ENCODE measurements at places on chromosomes 3 and 15.

- DNase-seq = no peak
These were observed 217.3 kb downstream of the ZIC4 start for GRCh38 chr3:147189016-147189415.

- no peak for DNase-seq
These were observed 7.7 kb downstream of the GALNT15 start for GRCh38 chr3:16182183-16182582.

DNA sequence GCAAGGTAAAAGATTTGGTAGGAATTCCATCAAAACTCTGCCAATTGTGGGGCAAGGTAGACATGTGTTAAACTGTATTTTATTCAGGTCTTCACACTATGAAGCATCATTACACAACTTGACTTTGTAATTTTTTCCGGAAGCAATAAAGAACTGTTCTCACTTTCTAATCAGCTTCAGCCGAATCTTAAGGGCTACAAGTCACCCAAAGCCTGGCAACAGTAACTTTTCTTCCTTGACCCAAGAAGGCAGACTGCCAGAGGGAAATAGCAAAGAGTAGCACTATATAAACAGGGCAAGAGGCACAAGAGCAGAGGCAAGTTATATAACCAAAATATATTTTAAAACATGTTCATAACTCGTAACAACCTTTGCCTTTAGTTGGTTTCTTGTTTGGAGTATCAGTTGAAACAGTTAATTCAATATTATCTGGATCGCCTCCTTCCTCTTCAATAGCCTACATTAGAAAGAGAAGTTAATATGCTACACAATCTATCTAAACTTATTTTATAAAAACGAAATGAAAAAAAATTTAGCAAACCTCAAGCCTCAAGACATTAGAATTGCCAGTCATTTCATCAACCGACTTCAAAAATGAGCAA, 1.4 kb downstream of the SLTM start:
- no peak for DNase-seq

GRCh38 chr15:72222393-72222792, 8.6 kb downstream of the PKM start:
- DNase-seq = no peak

- DNase-seq = no peak
These were observed 13.4 kb downstream of the EID1 start for GRCh38 chr15:48891232-48891765.

DNA sequence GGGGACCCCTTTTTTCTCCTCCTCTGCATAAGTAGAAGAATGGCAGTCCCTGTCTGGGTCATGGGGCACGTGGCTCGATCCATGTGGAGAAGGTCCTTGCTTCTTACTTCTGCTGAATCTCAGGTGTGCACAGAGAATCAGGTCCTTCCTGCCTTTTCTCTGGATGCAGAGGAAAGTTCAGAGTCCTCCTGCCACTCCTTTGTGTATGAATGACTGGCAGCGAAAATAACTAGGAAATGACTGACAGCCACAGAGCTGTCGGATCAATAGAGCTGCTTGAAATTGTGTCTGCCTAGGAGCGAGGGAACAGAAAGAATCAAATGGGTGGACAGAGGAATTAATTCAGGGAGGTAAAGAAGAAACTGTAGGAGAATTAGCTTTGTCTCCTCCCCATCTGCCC, 49.6 kb upstream of the ROPN1 start:
- no peak for DNase-seq

DNA sequence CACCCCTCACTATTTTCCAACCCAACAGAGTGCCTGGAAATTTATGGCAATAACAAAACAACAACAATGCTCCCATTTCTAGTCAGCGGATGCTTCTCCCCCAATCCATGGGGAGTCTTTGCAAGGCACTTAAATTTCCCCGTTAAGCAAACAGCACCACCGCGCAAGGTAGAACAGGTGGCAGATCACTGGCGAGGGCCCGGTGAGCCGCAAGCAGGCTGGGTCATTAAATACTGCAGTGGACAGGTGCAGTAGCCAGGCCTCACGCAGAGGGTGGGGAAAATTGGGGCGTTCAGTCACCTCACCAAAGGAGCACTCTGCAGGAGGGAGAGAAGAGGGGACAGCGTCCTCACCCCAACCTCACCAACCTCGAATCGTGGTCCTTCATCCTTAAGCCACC, 147.5 kb downstream of the NTRK3 start:
- DNase-seq = no peak

- no peak for DNase-seq
These were observed 30.0 kb downstream of the SHQ1 start for GRCh38 chr3:72818092-72818773.

DNA sequence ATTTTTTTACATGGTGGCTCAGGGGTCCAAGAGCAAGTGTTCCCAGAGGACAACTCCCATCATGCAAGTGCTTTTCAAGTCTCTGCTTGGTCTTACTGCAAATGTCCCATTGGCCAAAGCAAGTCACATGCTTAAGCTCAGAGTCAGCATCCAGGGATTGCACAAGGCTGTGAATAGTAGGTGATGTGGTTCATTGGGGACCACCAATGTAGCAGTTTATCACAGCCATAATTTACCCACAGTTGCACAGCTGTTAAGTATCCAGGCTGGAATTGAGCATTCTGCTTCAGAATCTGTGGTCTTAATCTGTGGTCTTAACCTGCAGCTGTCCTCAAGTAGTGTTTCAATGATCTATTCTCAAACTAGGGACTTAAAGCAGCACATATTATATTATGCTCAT, 71.4 kb upstream of the PLCL2 start:
- DNase-seq = no peak

DNA sequence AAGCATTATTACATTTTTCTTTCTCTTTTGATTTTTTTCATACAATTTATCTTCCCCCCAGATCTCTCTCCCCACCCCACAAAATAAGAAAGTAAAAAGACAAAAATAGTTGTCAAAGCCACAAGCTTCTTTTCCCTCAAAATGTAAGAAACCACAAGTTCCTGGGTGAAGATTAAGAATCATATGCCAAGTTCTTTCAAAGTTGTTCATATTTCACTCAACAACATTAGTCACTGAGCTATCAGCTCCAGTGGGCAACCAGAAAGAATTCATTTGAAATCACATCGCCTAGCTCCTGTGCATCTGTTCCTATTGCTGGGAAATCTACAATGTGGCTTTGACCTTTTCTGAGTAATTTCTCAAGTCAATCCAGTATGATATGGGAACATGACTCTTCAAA, 681.6 kb upstream of the ARPP21 start:
- DNase-seq = no peak

DNA sequence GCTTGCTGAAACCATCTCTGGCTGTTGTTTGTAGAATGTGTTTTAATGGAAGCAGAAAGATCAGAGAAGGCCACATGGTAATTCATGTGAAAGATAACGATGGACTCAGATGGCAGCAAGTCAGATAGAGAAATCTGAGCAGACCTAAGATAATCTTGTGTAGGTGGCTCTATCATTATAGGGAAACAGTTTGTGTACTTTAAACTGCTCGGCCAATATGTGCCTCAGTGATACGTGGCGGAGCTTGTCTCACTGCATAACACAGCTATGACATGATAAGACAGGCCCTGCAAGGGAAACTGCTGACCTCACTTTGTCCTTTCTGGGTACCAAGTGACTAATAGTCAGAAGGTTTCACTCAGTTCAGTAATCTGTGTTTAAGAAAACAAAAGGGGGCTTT, 51.0 kb downstream of the MME start:
- no peak for DNase-seq

- peak; percentile 41 for DNase-seq
These were observed 544.8 kb downstream of the AGBL1 start for GRCh38 chr15:86624261-86625036.

GRCh38 chr3:170721563-170721962, 135.7 kb upstream of the SLC7A14 start:
- DNase-seq = no peak

GRCh38 chr3:57794501-57794900, 38.4 kb downstream of the SLMAP start:
- DNase-seq = no peak

GRCh38 chr3:127834771-127835170, 12.5 kb upstream of the MGLL start:
- no peak for DNase-seq

DNA sequence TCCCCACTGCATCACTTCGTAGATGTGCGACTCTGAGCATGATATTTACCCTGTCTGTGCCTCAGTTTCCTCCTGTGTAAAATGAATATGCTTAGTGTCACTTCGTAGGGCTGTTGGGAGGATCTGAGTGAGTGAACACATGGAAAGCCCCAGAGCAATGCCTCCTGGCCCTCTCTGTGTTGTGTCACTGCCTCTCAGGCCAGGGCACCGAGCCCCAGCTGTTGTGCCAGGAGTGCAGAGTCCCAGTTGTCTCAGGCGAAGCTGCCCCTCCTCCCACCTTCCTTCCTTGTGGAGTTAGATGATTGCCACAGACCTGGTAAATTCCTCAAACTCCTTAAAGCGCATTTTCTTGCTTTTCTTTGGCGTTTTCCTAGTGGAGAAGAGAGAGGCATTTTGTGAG, 26.2 kb downstream of the EFCAB12 start:
- no peak for DNase-seq

GRCh38 chr15:84949043-84949442, 32.6 kb upstream of the PDE8A start:
- no peak for DNase-seq

DNA sequence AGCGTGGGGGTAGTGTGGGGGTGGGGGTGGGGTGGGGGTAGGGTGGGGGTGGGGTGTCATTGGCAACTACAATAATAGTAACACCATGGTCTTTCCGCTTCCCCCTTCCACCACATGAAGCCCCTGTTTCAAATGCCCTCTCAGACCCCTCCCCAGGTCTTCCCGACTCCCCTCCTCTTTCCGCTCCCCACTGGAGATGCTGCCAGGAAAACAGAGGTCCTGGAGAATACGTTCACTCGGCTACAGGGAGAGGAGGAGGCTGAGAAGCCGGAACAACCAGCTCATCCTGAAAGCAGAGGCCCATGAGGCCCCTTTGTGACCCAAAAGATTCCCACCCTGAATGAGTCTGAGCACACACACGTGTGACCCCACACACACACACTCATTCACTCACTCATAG, 75.4 kb downstream of the CPN2 start:
- DNase-seq = no peak

GRCh38 chr15:90851114-90851513, 17.3 kb upstream of the FURIN start:
- DNase-seq = no peak

DNA sequence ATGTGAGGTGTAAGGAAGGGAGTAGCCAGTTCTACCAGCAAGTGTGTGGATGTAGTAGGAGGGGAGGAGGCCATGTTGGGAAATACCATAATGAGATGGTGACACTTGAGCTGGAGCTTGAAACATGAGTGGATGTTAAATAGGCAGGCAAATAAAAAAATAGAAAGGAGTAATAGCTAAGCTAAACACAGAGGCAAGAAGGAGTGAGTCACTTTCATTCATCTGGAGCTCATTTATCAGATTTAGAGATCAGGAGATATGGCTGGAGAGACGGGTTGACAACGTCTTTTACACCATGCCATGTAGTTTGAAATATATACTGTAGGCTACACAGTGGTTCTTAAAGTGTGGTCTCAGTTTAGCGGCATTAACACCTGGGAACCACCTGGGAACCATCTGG, 390.5 kb downstream of the DIPK2A start:
- DNase-seq = no peak

GRCh38 chr3:170410428-170411029, 8.1 kb upstream of the CLDN11 start:
- no peak for DNase-seq

GRCh38 chr3:154018100-154018696, 103.0 kb upstream of the ARHGEF26 start:
- DNase-seq = no peak

DNA sequence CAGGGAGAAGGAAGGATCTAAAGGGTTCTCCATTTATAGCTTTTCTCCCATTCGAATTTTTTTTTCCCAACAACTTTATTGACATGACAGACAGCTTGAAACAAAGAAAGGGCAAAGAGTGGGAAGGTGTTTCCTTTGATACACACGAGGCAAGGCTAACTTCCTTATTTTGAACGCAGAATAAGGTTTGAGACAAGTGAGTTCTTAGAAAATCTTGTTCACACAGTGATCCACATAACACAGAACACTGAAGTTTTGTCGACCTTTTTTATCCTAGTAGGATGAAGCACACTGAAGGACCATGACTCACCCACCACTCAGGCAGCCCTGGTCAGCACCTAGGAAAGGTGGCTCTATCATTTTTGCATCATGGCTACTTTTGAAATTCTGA, 425.8 kb upstream of the MDFIC2 start:
- no peak for DNase-seq

DNA sequence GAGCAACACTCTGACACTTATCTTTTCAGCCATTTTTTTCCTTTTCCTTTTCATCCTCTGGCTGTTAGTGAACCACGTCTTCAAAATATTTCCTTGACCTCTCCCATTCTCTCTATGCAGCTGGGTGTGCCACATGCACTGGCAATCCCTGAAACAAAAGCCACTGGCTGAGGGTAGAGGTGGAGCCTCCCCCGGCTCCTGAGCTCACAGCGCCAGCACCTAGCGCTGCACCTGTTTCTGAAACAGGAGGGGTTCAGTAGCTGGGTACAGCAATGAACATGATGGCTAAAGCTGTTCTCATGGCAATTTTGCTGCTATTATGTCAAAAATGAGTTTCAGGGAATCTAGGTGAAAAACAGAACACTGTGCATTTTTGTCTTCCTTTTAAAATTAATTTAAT, 314.7 kb upstream of the ATP10A start:
- DNase-seq = no peak

- no peak for DNase-seq
These were observed 18.7 kb downstream of the ISG20 start for GRCh38 chr15:88657326-88658069.

DNA sequence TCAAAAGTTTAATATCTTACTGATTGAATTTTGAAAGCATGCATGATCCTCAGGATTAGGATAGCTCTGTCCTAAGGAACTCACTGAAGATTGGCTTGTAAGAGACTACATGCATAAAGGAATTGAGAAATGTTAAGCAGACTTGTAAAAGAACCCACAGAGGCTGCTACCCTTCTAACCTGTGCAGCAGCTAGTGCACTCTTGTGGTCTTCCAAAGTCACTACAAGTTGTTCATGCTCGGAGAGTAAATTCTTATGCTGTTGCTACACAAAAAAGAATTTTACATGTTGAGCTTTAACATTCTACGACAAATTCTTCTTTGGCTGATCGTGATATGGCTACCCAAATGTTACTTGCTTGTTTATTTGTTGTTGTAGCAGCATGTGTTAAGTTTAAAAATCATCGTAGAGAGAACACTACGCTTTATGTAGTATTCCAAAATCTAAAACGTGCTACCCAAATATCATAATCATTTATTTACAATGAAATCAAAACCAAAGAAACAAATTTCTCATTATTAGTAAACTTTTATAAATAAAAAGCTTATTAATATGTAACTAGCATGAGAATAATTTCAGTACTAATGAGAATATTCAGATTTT, 55.0 kb downstream of the GOLIM4 start:
- DNase-seq = no peak

GRCh38 chr15:62618846-62619504, 423.6 kb upstream of the TPM1 start:
- DNase-seq = no peak
